ENCODE measurements at places on chromosomes 4 and X.

GRCh38 chr4:47271291-47271690, 192.2 kb downstream of the COMMD8 start:
- no peak for DNase-seq

DNA sequence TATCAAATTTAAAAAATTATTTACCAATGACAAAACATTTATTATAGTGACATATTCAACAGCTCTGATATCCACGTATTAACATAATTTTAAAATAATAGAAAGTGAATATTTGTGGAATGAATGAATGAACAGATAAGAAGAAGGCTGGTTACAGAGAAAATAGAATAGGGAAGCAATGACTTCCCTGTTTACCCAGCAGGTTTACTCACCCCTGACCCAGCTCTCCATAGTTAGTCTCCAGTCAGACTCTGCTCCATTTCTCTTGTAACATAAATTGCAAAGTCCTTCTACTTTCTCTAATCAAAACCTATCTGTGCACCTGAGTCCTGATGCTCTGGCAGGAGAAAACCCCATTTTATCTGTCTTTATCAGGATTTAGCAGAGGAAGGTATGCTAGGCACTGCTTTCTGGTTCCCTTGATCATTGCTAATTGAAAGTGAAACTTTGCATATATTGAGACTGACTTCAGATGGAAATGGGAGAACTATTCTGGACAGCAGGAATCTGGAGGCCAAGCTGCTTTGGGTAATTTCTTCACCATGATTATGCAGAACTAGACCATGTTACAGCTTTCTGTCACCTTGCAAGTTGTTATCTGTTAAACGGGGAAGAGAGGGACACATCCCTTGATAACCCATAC, 363.0 kb downstream of the FAT4 start:
- DNase-seq, result no peak

DNA sequence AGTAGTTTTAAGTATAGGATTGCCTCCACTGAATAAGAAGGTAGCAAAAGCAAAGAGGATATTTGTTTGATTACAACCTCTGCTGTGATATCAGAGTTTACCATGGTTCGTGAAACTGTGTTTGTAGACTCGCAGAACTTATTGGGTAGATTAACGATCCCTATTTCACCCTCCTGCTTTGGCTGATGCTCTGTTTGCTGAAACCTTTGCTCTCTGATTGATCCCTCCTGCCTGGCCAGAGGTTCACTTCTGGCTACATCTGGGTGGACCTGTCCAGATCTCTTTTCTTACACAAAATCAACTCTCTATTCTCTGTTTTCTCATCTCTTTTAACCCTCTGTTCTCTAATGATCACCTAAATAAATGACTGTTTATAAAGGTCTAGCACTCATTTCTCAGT, 37.9 kb upstream of the TMEM192 start:
- no peak for DNase-seq

DNA sequence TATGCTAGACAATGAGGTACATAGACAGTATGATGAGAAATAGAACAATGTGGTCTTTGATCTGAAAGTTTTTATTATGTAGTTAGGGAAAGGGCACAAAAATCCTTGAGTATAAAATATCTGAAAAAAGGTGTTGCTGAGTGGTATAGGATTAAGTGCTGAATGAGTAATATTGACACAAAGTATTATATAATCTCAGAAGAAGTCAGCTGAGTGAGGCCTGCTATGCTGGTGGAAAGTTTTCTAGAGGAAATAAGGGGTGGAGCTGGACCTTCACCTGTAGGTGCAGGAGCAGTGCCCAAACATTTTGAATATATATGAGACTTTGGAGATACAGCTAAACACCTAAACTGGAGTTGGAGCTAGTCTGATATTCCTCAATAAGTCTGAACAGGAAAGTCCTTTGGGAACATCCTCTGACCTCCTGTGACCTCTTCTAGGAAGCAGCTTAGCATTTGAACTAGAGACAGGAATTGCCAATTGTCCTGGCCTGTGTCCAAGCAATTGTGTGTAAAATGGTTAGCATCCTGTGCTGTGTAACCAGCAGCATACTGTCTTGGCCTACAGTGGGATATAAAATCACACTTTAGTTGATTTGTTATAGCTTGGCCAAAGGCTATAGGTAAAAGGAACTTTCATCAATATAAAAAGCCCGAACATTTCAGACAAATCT, 285.3 kb downstream of the ANKRD50 start:
- no peak for DNase-seq

DNA sequence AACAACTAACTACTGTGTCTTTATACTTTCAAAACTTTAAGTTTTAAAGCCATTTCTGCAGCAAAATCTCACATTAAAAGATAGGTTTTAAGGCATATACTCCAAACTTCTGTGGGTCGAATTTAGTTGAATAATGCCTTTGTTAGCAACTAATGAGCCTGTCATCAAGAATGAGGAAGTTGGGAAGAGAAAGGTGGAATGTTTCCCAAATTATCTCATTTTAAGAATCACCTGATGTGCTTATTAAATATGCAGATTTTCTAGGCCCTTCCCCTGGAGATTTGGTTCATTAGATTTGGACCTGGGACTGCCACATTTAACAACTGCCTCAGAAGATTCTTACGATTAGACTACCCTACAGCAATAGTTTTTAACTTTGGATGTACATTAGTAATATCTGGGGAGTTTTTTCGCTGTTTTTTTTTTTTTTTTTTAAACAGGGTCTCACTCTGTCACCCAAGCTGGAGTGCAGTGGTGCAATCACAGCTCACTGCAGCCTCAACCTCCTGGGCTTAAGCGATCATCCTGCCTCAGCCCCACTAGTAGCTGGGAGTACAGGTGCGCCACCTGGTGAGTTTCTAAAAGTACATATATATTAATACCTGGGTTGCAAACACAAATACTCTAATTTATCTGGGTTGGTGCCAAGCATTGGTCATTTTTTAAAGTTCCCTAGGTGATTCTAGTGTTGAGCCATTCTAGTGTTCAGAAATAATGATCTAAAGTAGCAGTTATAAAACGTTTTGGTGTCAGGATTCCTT, 16.1 kb upstream of the TASL start:
- DNase-seq, result no peak

Data from stimulated activated CD4-positive, alpha-beta T cell treated with anti-CD3 and anti-CD28 coated beads, Interleukin-1b, Interleukin-23, amount 100 ng/mL, for 24 hours (primary cell).